ENCODE measurements at places on chromosomes 1 and 21. TPM values are rescaled to one million over a fixed set of nuclear protein-coding genes. Genes with fewer than 3 reads are reported as not detected.

Gene GBP6
- 0.44 TPM for total RNA-seq

GRCh38 chr1:231924180-231924579, 297.6 kb downstream of the DISC1 start:
- DNase-seq, result no peak

- DNase-seq, result no peak
These were observed 67.3 kb upstream of the AKT3 start for GRCh38 chr1:243917177-243917862.

DNA sequence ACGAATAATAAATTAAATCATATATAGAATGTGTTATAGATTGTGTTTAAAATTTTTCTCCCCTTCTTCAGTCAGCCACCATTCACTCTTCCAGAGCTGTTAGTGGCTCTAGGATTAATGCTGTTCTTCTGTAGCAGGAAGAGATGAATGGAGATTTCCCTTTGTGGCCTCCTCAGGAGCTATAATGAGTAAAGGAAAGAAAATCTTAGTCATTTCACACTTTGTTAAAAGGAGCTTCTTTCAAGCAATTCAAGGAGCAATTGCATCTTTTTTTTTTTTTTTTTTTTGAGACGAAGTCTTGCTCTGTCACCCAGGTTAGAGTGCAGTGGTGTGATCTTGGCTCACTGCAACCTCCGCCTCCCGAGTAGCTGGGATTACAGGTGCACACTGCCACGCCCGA, 23.7 kb upstream of the TMCO2 start:
- no peak for DNase-seq

GRCh38 chr21:38142224-38142623, 114.6 kb upstream of the KCNJ15 start:
- DNase-seq, result no peak

Data from breast epithelium (tissue), 4 donors.